ENCODE measurements at places on chromosomes 3 and 15.

GRCh38 chr3:128254066-128254590, 100.8 kb downstream of the EEFSEC start:
- DNase-seq, result no peak

DNA sequence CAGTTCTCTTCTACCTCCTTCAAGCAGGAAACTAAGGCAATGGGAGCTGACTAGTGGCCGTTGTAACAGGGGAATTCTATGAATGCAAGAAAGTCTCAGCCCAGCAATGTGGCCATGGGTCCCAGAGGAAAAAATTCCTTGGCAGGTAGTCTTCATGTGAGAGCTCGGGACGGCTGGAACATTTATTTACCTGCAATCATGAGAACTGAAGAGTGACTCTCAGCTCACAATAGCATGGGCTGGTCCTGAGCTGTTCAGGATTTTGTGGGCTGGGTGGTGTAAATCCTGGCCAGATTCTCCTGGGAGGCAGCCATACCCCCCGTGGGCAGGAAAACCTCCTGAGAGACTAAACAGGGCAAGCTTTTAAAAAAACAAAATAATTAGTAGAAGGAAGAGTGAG, 330.3 kb upstream of the CTNNB1 start:
- no peak for DNase-seq

DNA sequence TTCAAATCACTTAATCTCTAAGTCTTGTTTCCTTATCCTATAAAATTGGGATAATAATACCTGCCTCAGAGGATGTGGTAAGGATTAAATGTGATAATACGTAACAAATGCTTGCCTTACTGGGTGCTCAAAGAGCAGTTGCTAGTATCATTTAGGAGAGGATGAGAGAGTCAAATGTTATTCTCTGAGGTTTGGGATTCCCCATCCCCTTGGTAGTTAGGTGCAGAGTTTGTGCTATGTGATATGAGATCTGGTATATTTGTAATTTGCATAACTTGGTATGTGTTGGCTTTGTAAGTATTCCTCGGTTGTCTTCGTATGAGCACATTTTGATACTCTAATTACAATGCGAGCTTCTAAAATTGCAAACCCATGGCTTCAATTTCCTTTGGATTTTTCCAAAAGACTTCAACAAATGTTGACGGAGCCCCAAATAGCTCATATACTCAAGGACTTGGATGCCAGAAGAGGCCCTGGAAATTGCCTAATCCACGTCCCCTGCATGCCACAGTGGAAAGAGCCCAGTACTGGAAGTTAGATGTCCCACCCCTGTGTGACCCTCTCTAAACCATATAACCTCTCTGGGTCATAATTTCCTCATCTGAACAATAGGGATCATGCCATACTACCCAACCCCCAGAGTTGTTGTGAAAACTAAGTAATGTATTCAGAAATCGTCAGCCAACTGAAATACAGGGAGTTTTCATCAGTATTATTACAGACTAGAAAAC, 85.0 kb downstream of the FBN1 start:
- DNase-seq, result no peak

DNA sequence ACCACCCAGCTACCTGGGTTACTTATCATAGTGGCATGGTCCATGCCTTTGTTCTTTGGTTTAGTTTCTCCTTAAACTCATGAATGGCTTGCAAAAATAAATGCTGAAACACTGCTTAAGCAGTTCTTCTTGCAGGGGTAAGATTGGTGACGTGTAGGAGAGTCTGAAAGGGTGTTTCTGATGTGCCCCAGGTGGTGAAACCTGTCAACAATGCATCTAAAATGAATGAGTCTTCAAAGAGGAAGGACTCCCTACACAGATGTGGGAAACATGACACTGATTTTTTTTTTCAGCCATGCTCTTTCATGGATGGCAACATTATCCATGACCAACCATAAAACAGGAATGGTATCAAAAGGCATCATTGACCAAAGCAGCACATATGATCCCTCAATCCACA, 72.0 kb downstream of the KCNH8 start:
- no peak for DNase-seq

GRCh38 chr3:51057121-51057520, 328.0 kb upstream of the MANF start:
- DNase-seq, result no peak

- no peak for DNase-seq
Observed at GRCh38 chr3:13462822-13463221, 17.3 kb upstream of the HDAC11 start.

DNA sequence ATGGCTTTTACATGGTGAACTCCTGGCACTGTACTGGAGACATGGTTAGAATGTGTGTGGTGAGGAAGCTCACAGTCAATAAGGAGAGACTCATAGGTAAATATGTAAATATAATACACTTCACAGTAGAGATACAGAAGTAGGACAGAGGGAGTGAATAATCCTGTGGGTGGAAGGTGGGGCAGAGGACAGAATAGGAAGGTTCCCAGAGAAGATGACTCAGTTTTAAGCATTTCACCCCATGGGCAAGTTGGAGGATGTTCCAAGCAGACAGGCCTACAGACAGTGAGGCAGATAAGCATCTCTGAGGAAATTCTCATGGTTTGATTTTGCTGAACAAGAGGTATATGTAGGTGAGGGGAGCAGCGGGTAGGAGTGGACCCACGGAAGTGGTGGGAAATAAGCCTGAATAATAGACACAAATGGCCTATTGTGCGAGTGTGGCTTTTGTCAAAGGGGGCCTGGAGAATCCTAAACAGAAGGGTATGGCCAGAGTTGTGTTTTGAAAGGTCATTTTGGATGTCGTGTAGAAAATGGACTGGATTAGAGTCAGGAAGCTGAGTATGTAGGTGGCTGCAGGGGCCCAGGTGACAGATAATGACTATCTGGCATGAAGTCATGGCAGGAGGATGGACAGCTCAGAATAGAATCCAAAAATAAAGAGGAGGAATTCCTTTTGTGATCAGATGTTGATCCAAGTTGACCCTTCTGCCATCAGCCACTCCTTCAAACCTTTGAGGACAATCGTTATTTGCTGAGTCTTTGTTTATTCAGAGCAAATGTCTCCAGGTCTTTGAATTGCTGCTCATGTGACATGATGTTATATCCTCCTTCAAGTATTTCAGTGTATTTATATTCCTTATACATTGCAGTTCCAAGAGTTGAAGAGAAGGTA, 97.3 kb upstream of the THRB start:
- DNase-seq, result no peak

- DNase-seq, result no peak
Observed at GRCh38 chr15:89506026-89506686, 9.8 kb upstream of the RHCG start.

- no peak for DNase-seq
Observed at GRCh38 chr3:194967151-194968117, 281.8 kb downstream of the FAM43A start.

DNA sequence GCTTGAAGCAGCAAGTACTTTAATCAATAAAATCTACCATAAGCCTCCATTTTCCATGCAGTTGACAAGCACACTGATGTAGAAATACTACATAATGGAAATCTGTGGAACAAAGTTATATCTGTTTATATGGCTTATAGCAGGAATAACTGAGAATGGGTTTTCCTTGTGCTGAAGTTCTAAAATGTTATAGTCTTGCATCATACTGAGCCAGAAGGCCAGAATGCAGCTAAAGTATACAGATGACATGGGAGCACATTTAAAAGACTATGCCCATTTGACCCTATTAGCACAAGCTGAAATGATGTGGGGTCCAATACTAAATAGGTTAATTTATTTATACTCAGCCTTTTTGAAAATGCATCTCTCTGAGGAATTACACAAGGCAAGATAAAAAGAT, 25.1 kb downstream of the SLC24A5 start:
- DNase-seq, result no peak

GRCh38 chr3:160928183-160928726, 172.2 kb downstream of the PPM1L start:
- no peak for DNase-seq

- DNase-seq, result no peak
Observed at GRCh38 chr15:56806148-56806536, 72.8 kb upstream of the ZNF280D start.

DNA sequence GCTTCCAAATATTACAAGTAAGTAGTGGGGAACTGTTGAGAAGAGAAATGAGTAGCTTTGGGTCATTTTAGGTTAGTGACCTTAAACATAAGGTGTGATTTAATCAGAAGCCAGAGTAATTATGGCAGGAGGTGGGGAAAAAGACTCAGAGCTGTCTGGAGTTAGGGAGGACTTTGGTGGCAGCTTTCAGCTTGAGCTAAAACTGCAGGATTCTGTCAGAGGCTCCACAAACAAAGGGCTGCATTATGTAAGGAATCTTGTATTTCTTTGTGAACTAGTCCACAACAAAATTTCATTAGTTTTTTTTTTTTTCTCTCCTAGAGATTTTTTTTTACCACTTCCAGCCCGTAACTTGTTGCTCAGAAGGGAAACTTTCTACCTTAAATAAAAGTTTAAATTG, 345.3 kb downstream of the TIGIT start:
- no peak for DNase-seq

DNA sequence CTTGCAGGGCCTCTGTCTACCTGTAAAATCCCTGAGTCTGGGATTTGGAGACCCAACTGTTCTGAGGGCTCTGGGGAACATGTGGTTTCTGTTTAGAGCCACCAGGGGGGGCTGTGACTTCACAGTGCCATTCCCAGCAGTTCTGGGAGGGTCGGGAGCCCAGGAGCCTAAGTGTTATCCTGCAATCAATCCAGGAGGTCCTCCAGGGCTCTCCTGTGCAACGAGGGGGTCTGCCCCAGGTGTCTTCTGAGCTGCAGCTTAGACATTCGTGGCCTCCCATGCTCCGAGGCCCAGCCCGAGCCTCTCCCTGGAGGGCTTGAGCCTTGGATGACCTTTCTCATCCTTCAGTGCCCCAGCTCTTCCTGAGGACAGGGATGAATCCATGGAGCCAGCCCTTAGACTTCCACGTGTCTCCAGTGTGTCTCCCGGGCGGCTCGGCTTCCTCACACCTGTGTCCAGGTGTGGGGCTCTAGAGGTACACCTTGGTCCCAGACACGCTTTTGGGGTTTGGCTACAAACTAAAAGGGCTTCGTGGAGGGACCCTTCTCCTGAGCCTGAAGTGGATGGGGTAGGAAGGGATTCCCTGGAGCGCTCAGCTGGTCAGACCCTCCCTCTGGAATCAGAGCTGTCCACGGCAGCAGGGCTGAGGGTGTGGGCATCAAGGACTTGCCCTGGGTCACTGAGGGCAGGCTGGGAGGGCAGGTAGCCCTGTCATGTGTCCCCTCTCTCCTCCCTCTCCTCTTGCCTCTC, 20.3 kb upstream of the ABTB1 start:
- DNase-seq, result peak; percentile 79

GRCh38 chr3:45958321-45958791, 15.1 kb downstream of the CXCR6 start:
- DNase-seq, result no peak

- no peak for DNase-seq
Observed at GRCh38 chr3:101720851-101721840, 3.3 kb upstream of the CEP97 start.

DNA sequence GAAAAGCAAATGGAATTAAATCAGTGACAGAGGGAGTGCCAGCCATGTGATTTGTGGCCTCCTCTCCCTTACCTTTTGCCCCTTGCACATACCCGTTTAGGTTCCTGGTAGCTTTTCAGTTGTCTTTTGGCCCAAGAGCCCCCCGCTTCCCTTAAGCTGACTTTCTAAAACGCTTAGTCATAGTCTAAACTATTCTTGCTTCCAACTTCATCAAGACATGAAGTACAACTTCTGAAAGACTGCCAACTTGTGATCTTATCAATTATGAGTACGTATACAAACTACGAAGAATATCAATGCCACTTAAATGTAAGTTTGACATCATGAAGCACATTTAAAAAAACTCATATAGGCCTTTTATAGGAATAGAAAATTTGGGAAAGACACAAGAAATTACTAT, 61.9 kb downstream of the EIF3J start:
- no peak for DNase-seq

GRCh38 chr3:51243924-51244323, 141.2 kb upstream of the MANF start:
- no peak for DNase-seq

DNA sequence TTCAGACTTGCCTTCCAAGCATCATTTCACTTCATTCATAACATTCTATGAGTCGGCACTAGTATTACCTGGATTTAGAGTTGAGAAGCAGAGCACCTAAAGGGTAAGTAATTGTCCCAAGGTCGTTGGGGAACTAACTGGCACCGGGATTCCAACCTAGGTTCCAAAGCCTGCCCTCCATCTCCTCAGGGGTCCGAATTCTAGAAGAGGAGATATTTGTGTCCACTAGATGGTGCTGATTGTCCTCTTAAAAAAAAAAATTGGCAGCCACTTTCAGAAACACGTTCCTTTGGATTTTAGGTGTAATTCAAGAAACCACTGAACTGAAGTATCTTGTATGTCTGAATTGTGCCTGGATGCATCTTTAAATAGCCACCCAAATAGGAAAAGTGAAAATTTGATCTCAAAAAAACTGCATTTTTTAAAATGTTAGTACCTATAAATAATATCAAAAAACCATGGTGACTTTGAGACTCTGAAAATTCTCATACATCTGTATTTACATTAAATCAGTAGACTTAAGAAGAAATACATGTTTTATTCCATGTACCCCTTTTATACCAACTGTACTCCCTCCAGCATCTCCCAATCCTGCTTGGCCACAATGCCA, 3.9 kb upstream of the FSIP1 start:
- no peak for DNase-seq

DNA sequence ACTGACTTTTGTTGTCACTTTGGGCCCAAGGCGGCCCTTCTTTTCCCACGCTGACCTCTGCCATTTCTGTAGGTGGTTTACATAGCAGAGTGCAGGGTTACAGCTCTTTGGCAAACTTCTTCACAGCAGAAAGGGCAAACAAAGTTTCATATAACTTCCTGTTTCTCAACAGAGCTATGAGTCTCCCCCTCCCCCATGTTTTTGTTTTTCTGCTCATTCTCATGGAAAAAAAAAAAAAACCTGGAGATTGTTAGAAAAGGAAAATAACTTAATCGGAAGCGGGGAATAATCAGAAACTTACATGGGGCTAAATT, 342.0 kb upstream of the NR2F2 start:
- DNase-seq, result peak; percentile 28

DNA sequence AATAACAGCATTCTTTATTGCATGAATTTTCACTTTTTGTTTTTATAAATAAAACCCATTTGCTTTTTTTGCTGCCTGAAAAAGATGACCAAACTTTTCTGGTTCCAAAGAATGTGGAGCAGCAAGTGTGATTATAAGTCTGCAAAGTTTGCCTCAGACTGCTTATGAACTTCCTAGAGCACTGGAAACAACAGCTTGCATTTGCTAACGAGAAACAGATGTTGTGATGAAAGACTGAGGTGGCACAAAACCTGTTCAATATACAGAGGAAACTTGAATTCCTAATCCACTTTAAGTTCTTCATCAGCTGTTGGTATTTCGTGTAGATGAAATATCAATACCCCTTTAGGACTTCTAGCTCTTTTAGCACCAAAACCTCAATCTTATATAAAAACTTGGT, 9.3 kb downstream of the ZPLD1 start:
- no peak for DNase-seq

- DNase-seq, result no peak
Observed at GRCh38 chr3:135809021-135809634, 156.4 kb upstream of the PPP2R3A start.

DNA sequence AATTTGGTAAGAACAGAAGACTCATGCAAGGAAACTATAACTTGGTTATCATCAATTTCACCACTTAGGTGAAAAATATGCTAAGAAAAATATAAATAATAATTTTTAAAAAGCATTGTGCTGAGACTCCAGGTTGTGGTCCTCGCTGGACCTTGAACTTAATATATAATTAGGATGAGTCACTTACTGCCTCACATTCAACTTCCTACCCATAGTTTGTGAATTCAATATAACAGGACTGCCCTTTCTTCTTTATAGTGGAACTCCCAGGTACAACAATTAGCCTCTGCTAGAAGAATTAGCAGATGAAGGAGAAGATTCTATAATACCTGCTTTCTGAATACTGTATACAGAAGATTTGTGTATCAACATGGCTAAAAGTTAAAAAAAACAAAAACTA, 149.1 kb upstream of the SPRED1 start:
- DNase-seq, result no peak

All from right cardiac atrium (tissue), 5 donors.